ENCODE measurements at places on chromosomes 3 and 15.

GRCh38 chr3:152835601-152836102 is 721 bp downstream of the P2RY1 start:
- no peak for DNase-seq

- no peak for DNase-seq
Measured at GRCh38 chr15:95459273-95459672, 871.2 kb upstream of the NR2F2 start.

- DNase-seq = no peak
Measured at GRCh38 chr15:66896611-66897010, 168.8 kb upstream of the SMAD3 start.

DNA sequence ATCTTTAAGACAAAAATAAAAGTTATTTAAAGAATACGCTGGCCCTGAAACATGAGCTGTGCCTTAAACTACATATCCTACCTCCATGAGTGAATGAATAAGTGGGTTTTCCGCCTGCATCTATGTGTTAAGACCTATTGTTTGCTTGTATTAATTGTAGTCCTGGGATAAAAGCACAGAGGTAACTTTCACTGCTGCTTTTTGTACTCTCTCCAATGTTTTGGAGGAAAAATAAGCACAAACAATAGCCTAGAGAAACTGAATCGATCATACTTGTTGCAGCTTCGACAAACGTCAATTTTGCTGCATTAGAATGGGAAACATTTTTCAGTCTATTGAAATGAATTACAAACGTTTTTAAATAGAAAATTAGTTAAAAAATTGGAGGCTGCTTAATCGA is 1.3 kb upstream of the CTNNB1 start:
- DNase-seq = no peak

Measured in amniotic stem cell (primary cell).